Activated CD8-positive, alpha-beta T cell treated with anti-CD3 and anti-CD28 coated beads, Interleukin-2, amount 10 ng/mL, durations not matched to agents 7 days and 5 days (primary cell): ENCODE measurements at places on chromosomes 6 and 20.
A peak's percentile ranks its signal among the peaks of the same experiment; 100 is the strongest.

DNA sequence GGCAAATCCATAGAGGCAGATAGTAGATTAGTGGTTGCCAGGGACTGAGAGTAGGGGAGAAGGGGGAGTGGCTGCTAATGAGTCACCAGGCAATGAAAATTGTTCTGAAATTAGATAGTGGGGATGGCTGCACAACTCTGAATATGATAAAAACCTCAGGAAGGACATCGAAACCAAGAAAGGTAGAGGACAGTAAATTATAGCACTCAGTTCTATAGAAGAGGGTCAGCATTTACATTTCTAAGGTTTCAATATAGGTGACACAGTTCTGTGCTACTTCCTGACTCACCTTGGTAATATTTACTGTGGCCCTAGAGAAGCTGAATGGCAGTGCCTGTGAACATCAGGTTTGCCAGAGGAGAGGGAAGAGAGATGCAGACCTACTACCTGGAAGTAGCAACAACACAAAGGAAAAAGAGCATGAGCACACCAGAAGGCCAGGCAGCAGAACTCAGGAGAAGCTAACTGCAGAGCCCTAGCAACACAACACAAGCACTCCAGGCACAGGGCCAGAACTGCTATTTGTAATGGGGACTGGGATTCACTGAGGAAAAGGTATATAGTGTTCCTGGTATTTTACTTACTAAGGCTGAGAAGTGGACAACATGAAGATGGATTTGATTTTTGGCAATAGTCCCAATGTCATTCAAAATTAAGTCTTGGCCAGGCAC lies 75.9 kb downstream of the PLCG1 start:
- no peak overlapping the region for H3K27ac ChIP-seq
- H3K27me3 ChIP-seq: peaks cover 3% of the 10 kb centered on the region
- no peak overlapping the region for H3K4me3 ChIP-seq
- H3K4me1 ChIP-seq: peaks cover 2% of the 10 kb centered on the region
- H3K36me3 ChIP-seq: no peaks in the 10 kb centered on the region

DNA sequence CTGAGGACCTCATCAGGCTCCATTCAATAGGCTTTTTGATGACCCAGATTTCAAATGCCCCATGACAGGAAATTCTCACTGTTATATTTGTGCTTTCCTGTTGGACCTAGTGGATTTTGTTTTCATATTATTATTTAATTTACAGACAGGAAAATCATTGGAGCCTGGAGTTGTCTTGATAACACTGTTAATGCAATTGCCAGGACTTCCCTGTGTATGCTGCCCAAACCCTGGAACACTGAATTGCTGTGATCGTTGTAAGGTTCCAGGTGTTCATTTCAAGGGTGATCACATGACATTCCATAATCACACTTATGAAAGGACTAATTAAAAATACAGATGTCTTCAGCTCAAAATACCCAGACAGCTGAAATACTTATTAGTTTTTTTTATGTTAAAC lies 783.2 kb downstream of the DHX35 start:
- no peaks in the 10 kb centered on the region for H3K4me1 ChIP-seq
- DNase-seq: no peak
- no peak overlapping the region for H3K4me3 ChIP-seq
- no peaks in the 10 kb centered on the region for H3K27me3 ChIP-seq
- no peaks in the 10 kb centered on the region for H3K36me3 ChIP-seq

- no peaks in the 10 kb centered on the region for H3K27me3 ChIP-seq
- peaks cover 29% of the 10 kb centered on the region for H3K4me1 ChIP-seq
- H3K4me3 ChIP-seq: no peak overlapping the region
- H3K27ac ChIP-seq: no peak overlapping the region
- H3K36me3 ChIP-seq: no peaks in the 10 kb centered on the region
Measured at GRCh38 chr6:20292905-20293304, 80.6 kb upstream of the MBOAT1 start.

GRCh38 chr6:132011582-132011981 lies 60.4 kb upstream of the CCN2 start:
- H3K27me3 ChIP-seq: no peaks in the 10 kb centered on the region
- no peaks in the 10 kb centered on the region for H3K36me3 ChIP-seq
- no peaks in the 10 kb centered on the region for H3K4me1 ChIP-seq

- no peaks in the 10 kb centered on the region for H3K4me1 ChIP-seq
- no peaks in the 10 kb centered on the region for H3K36me3 ChIP-seq
- DNase-seq: no peak
Measured at GRCh38 chr6:153564803-153565202, 433.7 kb upstream of the RGS17 start.

GRCh38 chr6:99789767-99790166 lies 183.1 kb downstream of the PRDM13 start:
- no peaks in the 10 kb centered on the region for H3K4me1 ChIP-seq
- no peak overlapping the region for H3K27ac ChIP-seq
- no peak overlapping the region for H3K4me3 ChIP-seq
- DNase-seq: no peak
- H3K36me3 ChIP-seq: no peaks in the 10 kb centered on the region

DNA sequence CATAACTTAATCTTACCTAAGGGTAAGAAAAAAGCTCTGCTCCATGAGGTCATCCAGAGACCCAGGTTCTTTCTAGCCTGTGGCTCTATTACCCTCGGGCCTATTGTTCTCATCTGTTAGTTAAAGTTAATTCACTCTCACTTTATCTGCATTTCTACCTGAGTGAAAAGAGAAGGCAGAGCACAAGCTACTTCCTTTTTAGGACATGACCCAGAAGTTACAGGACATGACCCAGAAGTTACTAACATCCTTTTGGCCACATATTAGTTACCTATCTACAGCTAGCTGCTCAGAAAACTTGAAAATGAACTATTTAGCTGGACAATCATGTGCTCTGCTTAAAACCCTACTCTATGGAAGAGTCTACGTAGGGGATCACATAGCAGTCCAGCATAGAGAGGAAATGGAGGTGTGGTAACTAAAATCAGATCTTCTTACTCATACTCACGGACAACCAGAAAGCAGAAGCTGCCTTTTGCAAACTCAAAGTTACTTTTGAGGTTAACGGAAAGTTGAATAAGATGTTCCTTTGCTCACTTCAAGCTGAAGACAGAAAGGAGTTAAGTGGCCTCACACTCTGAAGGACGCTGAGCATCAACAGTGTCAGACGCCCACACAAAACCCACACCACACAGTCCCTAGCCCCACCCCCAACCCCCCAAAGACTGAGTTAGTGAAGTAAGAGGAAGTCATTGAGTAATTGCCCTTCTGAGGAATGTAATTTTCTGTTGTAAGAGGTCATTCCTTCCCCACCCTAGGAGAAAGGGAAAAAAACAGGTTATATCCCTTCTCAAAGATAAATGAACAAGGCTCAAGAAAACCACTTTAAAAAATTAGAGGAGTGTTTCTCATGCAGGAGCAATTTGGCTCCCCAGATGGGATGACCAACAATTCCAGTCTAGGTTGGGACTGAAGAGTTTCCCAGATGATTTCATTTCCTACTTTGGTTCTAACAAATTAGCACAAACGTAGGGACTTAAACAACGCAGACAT lies 45.9 kb upstream of the TAB2 start:
- peaks cover 43% of the 10 kb centered on the region for H3K4me1 ChIP-seq
- peaks cover 27% of the 10 kb centered on the region for H3K36me3 ChIP-seq
- peak; percentile 69 for DNase-seq

- peaks cover 8% of the 10 kb centered on the region for H3K4me1 ChIP-seq
- H3K27ac ChIP-seq: no peak overlapping the region
- no peaks in the 10 kb centered on the region for H3K27me3 ChIP-seq
- no peak for DNase-seq
- no peak overlapping the region for H3K4me3 ChIP-seq
Measured at GRCh38 chr6:20574355-20574754, 40.1 kb downstream of the CDKAL1 start.

GRCh38 chr6:140321891-140322290 lies 947.4 kb upstream of the CITED2 start:
- no peak for DNase-seq
- no peaks in the 10 kb centered on the region for H3K4me1 ChIP-seq
- H3K27ac ChIP-seq: no peak overlapping the region
- no peaks in the 10 kb centered on the region for H3K27me3 ChIP-seq
- H3K36me3 ChIP-seq: no peaks in the 10 kb centered on the region

- H3K36me3 ChIP-seq: no peaks in the 10 kb centered on the region
- peaks cover 3% of the 10 kb centered on the region for H3K27me3 ChIP-seq
- no peak overlapping the region for H3K4me3 ChIP-seq
- H3K4me1 ChIP-seq: no peaks in the 10 kb centered on the region
Measured at GRCh38 chr20:40522405-40522804, 166.6 kb downstream of the MAFB start.
